DMS79 treated with DMSO at 0.1 percent for 48 hours (cell line): ENCODE measurements at places on chromosomes 1 and 21.

DNA sequence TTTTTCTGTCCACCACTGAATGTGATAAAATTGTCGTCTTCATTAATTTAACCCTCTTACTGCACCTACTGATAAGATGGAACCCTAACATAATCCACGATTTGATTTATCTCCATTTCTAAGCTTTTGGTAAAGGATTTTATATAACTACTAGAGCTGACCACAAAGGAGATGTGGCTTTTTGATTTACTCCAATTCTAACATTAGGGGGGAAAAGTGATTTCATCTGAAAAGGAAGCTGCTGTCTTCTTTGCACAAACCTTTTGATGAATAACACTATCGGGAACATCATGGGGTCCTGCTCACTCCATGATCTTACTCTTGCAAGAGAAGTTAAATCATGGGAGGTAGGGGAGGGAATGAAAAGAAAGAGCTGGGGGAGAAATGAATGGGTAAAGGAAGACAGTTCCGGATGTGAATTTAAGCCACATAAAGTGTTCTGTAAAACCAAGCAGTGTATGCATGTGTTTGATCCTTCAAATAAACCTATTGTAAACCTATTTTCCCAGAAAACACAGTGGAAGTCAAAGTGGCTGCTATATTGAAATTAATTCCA lies 161.8 kb downstream of the GABPA start:
- no peak for DNase-seq

GRCh38 chr1:10451287-10451686 lies 1.5 kb downstream of the CORT start:
- no peak for DNase-seq

GRCh38 chr1:55700359-55701130 lies 485.4 kb upstream of the USP24 start:
- peak; percentile 7 for DNase-seq

DNA sequence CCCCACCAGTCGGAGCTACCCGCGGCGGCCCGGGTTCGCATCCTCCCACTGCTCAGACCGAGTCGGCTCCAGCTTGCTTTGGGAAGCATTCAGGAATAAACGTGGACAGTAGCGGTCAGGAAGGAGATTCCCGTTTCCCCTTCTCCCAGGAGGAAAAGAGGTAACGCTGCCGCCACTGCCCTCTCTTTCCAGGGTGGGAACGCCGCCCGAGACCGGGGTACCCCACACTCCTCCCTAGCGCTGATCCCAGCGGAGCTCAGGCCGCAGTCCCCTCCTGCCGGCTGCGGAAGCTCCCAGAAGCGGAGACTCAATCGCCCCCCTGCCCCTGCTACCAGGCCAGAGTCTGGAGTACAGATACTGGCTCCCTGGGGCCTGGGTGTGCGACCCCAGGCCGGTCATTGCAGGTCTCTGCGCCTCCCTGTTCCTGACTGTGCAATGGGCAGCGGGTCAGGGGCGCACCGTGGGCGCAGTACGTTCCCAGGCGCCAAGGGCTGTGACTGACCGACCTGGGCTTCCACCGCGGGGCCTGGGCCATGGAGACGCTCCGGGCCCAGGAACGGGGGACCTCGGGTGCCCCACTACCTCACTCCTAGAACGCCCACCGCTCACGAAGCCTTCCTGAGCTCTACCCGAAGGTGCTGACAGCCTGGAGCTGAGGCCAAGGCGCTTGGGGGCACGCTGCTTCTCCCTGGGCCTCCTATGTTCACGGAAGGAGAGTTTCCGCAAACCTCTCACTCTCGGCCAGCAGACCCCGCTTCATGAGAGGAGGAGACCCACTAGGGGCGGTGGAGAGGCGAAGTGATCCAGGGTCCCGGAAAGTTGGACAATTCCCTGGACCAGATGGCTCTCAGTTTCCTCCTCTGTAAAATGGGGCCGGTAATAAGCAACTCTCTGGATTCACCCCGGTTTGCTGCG lies 7.8 kb downstream of the DMRTA2 start:
- no peak for DNase-seq

GRCh38 chr1:53220171-53220961 lies at the start of gene CZIB:
Gene CZIB, minus strand, starts transcription at chr1:53220634. Its CDS starts 59 bp downstream, at chr1:53220575.
- peak; percentile 89 for DNase-seq

DNA sequence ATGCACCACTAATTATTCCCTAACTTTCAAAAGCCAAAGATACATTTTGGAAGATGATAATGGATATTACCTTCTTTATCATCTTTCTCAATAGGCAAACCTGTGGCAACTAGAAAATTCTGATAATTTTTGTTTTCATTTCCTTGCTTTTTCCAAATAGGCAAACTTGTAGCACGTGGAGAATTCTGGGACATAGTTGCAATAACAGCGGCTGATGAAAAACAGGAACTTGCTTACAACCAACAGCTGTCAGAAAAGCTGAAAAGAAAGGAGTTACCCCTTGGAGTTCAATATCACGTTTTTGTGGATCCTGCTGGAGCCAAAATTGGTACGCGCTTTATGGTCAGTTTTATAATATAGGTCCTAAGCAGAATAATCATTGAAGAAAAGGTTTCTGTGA lies 1.5 kb downstream of the FPGT start:
- no peak for DNase-seq

DNA sequence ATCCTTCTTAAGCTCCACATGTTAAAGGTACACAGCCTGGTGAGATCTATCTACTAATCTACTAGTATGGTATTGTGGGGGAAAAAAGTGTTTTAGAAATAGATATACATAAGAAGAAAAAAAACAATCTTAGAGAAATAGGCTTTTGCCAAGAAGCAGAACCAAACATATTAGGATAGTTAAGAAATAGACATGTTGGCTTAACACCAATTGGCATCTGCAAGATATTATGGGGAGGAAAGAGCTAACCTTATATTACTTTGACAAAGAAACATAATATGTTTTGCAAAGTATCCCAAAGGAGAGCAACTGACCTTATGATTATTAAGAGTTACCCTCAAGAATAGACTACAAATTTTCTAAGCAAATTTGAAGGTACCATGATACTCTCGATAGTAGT lies 202.9 kb downstream of the BRINP3 start:
- no peak for DNase-seq

GRCh38 chr1:89649783-89650182 lies 16.9 kb downstream of the LRRC8C start:
- no peak for DNase-seq

- DNase-seq: no peak
Measured at GRCh38 chr1:157948312-157949073, 45.0 kb upstream of the KIRREL1 start.

GRCh38 chr1:50156241-50157010 lies 47.7 kb downstream of the ELAVL4 start:
- no peak for DNase-seq
